ENCODE measurements at places on chromosomes 3 and 15. TPM values are rescaled to one million over a fixed set of nuclear protein-coding genes. Genes with fewer than 3 reads are reported as not detected.
A peak's percentile ranks its signal among the peaks of the same experiment; 100 is the strongest.

GRCh38 chr3:153634683-153635082 lies 472.7 kb downstream of the RAP2B start:
- no peaks in the 10 kb centered on the region for H3K36me3 ChIP-seq
- H3K27me3 ChIP-seq, result no peaks in the 10 kb centered on the region
- no peak overlapping the region for H3K27ac ChIP-seq
- peak; percentile 34 for DNase-seq
- H3K4me3 ChIP-seq, result no peak overlapping the region

- no peak overlapping the region for H3K4me3 ChIP-seq
- H3K36me3 ChIP-seq, result no peaks in the 10 kb centered on the region
- H3K27me3 ChIP-seq, result no peaks in the 10 kb centered on the region
- H3K4me1 ChIP-seq, result no peaks in the 10 kb centered on the region
- peak; percentile 75 for DNase-seq
Measured at GRCh38 chr3:32143849-32144757, 37.7 kb downstream of the GPD1L start.

DNA sequence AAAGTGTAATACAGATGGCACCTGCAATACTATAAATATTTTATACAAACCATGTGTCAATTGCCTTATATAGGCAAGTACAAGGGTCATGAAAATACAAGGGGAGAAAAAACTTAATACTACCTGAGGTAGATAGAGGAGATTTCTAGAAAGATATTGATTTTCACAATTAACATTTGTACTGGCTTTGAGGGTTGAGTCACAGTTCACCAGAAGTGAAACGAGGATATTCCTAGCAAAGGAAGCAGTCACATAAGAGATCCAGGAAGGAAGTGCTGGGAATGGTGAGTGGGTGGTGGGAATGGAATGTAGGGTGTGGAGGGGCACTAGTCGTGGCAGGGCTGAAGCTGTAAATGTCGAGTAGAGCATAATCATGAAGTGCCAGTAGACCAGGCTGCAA lies 108.7 kb downstream of the P2RY1 start:
- no peaks in the 10 kb centered on the region for H3K27me3 ChIP-seq
- H3K27ac ChIP-seq, result no peak overlapping the region
- no peak overlapping the region for H3K4me3 ChIP-seq
- no peaks in the 10 kb centered on the region for H3K36me3 ChIP-seq

GRCh38 chr3:94171954-94172353 lies 109.1 kb downstream of the NSUN3 start:
- H3K27me3 ChIP-seq, result no peaks in the 10 kb centered on the region
- H3K4me1 ChIP-seq, result no peaks in the 10 kb centered on the region
- no peak for DNase-seq
- no peaks in the 10 kb centered on the region for H3K36me3 ChIP-seq
- no peak overlapping the region for H3K4me3 ChIP-seq

- H3K27me3 ChIP-seq, result no peaks in the 10 kb centered on the region
- no peaks in the 10 kb centered on the region for H3K4me1 ChIP-seq
- no peak overlapping the region for H3K4me3 ChIP-seq
- H3K27ac ChIP-seq, result no peak overlapping the region
- peak; percentile 12 for DNase-seq
Measured at GRCh38 chr3:14914779-14915117, 32.6 kb upstream of the NR2C2 start.

GRCh38 chr3:21847005-21847404 lies 96.0 kb upstream of the ZNF385D start:
- DNase-seq, result no peak
- no peak overlapping the region for H3K27ac ChIP-seq
- no peaks in the 10 kb centered on the region for H3K27me3 ChIP-seq
- no peak overlapping the region for H3K4me3 ChIP-seq
- no peaks in the 10 kb centered on the region for H3K36me3 ChIP-seq

GRCh38 chr3:149507491-149508324 lies 33.2 kb downstream of the TM4SF4 start:
- no peak for DNase-seq
- H3K27me3 ChIP-seq, result no peaks in the 10 kb centered on the region
- H3K27ac ChIP-seq, result no peak overlapping the region

- no peak overlapping the region for H3K27ac ChIP-seq
- no peak for DNase-seq
- no peaks in the 10 kb centered on the region for H3K36me3 ChIP-seq
- no peaks in the 10 kb centered on the region for H3K27me3 ChIP-seq
Measured at GRCh38 chr15:69869881-69870505, 227.7 kb downstream of the TLE3 start.

- H3K27ac ChIP-seq, result peak overlapping the region; percentile 67
- no peaks in the 10 kb centered on the region for H3K27me3 ChIP-seq
- H3K36me3 ChIP-seq, result no peaks in the 10 kb centered on the region
- no peak for DNase-seq
- no peak overlapping the region for H3K4me3 ChIP-seq
Measured at GRCh38 chr3:127780536-127781400, 41.5 kb downstream of the MGLL start.

GRCh38 chr3:56620371-56620770 lies 62.7 kb downstream of the TASOR start:
- no peak for DNase-seq
- no peaks in the 10 kb centered on the region for H3K27me3 ChIP-seq
- no peaks in the 10 kb centered on the region for H3K36me3 ChIP-seq
- no peak overlapping the region for H3K27ac ChIP-seq
- no peaks in the 10 kb centered on the region for H3K4me1 ChIP-seq

GRCh38 chr15:60392601-60392985 lies 5.2 kb downstream of the ANXA2 start:
- H3K4me3 ChIP-seq, result no peak overlapping the region
- peaks cover 48% of the 10 kb centered on the region for H3K4me1 ChIP-seq
- peak overlapping the region; percentile 76 for H3K27ac ChIP-seq
- DNase-seq, result no peak

- H3K36me3 ChIP-seq, result no peaks in the 10 kb centered on the region
- H3K27ac ChIP-seq, result no peak overlapping the region
- H3K4me3 ChIP-seq, result no peak overlapping the region
- peaks cover 13% of the 10 kb centered on the region for H3K4me1 ChIP-seq
- no peaks in the 10 kb centered on the region for H3K27me3 ChIP-seq
- no peak for DNase-seq
Measured at GRCh38 chr3:52030714-52031310, 25.6 kb downstream of the DUSP7 start.

DNA sequence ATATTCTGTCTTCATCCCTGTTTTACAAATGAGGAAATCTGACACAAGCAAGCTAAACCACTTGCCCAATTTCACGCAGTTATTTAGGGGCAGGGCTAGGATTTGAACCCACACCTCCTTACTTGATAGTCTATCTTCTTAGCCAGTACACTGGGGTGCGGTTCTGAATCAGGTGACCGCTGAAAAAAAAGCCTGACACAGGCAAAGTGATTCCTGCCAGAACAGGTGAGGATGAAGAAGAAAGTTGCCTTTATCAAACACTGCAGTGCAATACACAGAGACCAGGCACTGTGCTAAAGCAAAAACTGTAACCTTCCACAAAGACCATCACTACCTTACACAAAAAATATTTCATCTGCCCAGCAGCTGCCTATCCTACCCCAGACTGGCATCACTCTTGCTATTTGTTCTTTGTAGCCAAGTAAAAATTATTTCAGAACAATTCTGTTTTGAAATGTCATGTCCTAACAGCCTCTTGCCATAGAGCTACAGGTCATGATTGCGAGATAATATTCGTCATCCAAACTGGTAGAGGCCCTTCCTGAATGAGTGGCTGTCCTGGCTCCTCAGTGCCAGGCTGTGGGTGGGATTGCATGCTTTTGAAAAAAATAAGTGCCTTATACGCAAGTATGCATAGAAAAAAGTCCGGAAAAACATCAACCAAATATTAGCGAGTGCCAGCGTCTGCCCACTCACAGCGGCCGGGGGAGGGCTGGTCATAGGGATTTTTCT lies 142.3 kb upstream of the TPM1 start:
- H3K27me3 ChIP-seq, result no peaks in the 10 kb centered on the region
- no peaks in the 10 kb centered on the region for H3K36me3 ChIP-seq

DNA sequence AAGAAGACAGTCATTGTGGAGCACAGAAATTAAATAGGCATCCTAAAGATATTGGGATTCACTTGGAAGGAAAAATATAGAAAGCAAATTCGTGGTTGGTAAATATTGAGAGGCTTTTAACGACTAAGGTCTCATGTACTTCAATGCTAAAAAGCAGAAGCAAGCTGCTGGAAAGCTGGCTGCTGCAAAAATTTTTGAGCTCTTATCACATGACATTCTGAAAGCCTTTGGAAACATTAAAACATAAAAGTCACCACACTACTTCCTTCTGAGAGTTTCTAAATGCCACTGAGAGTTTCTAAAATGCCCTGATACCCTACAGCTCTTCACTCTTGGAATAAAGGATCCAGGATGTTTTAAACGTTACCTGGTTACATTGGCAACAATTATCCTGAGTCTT lies 39.0 kb upstream of the CBLB start:
- no peaks in the 10 kb centered on the region for H3K27me3 ChIP-seq
- H3K4me1 ChIP-seq, result peaks cover 5% of the 10 kb centered on the region
- H3K27ac ChIP-seq, result no peak overlapping the region
- H3K4me3 ChIP-seq, result no peak overlapping the region
- DNase-seq, result no peak

GRCh38 chr3:68915973-68916372 lies 16.4 kb downstream of the TAFA4 start:
- H3K27ac ChIP-seq, result no peak overlapping the region
- no peaks in the 10 kb centered on the region for H3K36me3 ChIP-seq
- DNase-seq, result no peak
- no peak overlapping the region for H3K4me3 ChIP-seq
- no peaks in the 10 kb centered on the region for H3K27me3 ChIP-seq

DNA sequence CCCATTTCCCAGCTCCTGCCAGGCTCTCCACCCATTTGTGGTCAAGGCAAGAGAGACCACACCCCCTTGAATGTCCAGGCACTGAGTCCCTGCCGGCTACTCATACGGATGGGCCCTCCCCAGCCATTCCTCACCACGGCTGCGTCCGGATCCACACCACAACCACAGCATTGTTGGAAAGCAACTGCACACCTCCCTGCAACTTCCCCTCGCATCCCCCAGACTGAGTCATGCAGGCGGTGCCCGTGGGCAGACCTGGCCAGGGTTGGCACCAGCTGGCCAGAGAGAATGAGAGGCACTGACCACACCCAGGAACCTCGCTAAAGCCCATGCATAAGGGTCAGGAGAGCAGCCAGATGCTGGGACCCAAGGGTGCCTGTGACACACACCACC lies 30.5 kb downstream of the LOXL1 start:
- no peak overlapping the region for H3K4me3 ChIP-seq
- DNase-seq, result no peak
- no peaks in the 10 kb centered on the region for H3K36me3 ChIP-seq
- peaks cover 11% of the 10 kb centered on the region for H3K4me1 ChIP-seq

DNA sequence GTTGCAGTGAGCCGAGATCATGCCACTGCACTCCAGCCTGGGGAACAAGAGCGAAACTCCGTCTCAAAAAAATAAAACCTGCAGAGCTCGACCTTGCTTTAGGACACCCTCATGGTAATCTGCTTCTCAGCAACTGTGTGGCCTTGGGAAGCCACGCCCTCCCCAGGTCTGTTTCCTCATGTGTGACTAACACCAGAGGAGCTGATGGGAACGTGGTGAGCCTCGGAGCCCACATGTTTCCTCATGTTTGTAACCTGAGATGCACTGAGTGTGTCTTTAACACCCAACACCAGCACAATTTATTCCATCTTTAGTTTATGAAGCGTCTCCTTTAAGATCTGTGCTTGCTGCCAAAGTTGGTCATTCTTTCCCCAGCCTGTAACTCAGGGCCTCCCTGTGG lies 142.8 kb downstream of the OCA2 start:
- no peaks in the 10 kb centered on the region for H3K36me3 ChIP-seq
- no peak overlapping the region for H3K4me3 ChIP-seq
- no peak for DNase-seq
- H3K27me3 ChIP-seq, result no peaks in the 10 kb centered on the region

- H3K27me3 ChIP-seq, result no peaks in the 10 kb centered on the region
- no peak overlapping the region for H3K4me3 ChIP-seq
- DNase-seq, result no peak
Measured at GRCh38 chr15:69385831-69386230, 28.3 kb upstream of the KIF23 start.

DNA sequence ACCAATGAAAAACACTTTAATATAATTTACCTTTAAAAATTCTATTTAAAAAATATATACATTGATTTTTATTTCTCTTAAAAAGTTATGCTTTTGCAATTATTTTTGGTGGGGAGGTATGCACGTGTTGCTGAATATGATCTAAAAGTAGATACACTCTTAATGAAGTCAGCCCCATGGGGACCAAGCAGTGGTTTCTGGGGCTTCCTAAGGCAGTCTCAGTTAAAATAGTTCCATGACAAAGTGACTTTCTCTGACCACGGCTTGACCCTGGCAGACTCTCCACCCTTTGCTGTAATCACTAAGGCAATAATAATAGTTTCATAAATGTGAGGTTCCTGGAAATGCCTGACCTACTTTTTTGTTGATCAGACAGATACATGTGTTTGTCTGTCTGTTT lies 50.4 kb downstream of the CCR4 start:
- no peaks in the 10 kb centered on the region for H3K4me1 ChIP-seq
- no peaks in the 10 kb centered on the region for H3K36me3 ChIP-seq
- DNase-seq, result no peak

DNA sequence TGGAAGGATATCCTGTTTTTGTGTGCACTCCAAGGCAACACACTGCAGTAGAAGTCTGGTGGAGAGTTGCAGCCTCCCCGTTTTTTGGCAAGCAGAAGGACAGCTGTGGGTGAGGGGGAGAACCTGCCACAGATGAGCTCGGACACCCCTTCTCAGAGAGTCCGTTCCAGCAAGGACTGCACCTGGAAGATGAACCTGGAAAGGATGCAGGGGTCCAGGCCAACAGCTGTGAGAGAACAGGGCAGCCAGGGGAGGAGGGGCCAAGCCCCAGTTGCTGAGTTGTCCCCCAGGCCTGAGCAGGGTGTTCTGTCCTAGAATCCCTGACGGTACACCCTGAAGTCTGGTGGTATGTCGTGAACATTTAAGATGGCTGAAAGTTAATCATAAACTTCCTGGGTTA lies 30.2 kb downstream of the ZXDC start:
- H3K4me3 ChIP-seq, result no peak overlapping the region
- no peaks in the 10 kb centered on the region for H3K36me3 ChIP-seq
- H3K27me3 ChIP-seq, result no peaks in the 10 kb centered on the region

DNA sequence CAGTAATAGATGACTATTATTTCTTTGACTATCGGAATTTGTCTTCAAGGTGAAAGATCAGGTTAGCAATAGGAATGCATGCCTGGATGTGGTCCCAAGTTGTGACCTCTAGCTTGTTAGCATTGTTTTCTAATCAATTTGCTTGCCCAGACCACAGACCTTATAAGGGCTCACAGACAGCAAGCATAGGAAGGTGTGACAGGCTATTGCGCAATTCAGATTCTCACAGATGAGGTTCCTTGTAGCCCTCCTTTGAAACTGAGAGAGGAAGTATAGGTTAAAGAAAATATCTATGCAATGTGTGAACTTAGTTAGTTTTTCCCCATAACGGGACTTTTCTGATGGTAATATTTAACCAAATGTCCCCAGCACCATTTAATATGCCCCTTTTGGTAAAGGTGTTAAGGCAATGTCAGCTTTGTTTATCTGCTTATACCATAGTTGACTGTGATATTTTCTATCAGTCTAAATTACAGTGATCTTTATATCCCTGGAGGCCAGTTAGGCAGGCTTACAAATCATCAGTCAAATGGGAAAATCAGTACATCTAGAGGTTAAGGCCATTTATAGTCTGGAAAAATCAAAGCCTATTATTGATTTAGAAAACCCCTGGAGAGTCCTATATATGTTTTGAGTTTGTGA lies 168.1 kb upstream of the MBNL1 start:
- no peaks in the 10 kb centered on the region for H3K36me3 ChIP-seq
- DNase-seq, result no peak
- no peak overlapping the region for H3K27ac ChIP-seq
- no peaks in the 10 kb centered on the region for H3K4me1 ChIP-seq

The ATP2B2 gene
- 1.1 TPM for polyA plus RNA-seq

The BOC gene
- polyA plus RNA-seq, result 28.4 TPM

All from testis (tissue), 5 donors.